Activated CD4-positive, CD25-positive, alpha-beta regulatory T cell (primary cell): ENCODE measurements at places on chromosomes 16 and 17.
A peak's percentile ranks its signal among the peaks of the same experiment; 100 is the strongest.

DNA sequence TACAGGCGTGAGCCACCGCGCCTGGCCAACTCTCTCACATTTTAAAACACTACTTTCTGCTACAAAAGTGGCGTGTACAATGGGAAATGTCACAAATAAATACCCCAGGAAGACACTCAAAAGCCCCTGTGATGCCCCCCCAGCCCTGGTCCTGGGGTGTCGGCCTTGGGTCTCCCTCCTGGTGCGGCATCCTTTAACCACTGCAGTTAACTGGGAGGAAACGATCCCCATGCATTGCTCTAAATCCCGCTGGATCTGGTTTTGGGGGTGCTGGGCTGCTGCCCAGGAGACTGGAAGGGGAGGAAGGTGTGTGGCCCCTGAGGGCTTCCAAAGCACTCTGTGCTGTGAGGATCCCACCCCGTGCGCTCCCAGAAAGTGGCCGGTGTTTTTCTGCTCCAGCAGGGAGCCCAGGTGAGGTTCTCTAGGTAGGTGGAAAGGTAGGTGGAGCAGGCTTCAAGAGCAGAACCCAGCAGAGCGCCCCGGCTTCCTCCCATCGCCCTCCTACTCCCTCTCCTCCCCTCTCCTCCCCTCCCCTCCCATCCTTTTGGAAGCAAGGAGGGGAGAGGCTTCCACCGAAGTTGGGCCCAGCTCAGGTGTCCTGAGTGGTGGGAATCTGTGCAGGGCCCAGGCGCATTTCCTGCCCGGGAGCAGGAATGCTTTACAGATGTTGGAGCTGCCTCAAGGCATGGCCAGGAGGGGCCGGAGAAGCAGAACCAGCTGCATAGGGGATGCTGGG lies 363.3 kb downstream of the SEC14L1 start:
- DNase-seq: no peak

GRCh38 chr17:8117980-8118768 lies at the start of gene ALOXE3:
Gene ALOXE3, minus strand, starts transcription at chr17:8118514. Its CDS starts 524 bp downstream, at chr17:8117990.
- no peak for DNase-seq

- no peak for DNase-seq
Observed at GRCh38 chr16:3088450-3088849, 10.6 kb downstream of the ZSCAN10 start.

DNA sequence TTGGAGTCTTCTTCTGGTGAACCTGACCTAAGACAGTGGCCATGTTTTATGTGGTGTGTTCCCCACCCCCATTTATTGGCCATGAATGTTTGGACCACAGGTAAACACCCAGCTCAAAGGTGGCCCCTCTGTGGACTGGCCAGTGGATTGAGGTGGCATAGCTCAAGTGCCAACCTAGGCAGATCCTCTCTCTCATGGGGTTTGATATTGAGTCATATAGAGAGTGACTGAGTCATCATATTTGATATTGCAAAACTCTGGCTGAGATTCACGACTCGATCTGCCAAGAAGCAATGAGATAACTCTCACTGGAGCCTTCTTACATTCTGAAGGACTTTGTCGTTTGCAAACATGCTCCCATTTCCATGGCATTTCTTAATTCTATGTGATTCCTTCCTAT lies 10.5 kb upstream of the TEKT3 start:
- DNase-seq: no peak

- no peak for DNase-seq
Observed at GRCh38 chr16:53501216-53501859, 1.7 kb downstream of the AKTIP start.

DNA sequence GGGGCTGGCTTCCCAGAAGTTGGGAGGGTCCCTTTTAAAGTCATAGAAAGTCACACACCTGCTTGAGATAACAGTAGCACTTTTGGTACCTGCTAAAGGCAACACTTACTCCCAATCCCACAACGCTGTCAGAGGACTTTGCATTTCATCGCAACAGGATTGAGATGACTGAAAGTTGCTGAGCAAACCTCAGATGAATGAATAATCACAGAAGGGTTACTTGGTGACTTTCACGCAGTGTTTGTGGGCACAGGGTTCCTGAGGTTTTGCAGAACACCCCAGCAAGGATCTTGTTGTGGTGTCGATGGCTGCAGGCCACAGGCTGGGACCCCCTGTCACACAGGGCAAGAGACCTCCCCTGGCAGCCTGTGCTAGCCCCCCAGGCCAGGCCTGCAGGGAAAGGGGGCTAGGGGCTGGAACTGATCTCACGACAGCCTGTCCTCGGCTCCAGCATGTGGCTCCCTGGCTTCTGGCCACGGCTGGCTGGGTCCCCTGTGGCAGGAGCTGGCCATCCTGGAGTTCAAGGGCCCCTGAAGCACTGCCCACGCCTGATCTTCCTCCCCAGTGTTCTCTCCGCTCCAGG lies 79.4 kb upstream of the CBX4 start:
- no peak for DNase-seq

DNA sequence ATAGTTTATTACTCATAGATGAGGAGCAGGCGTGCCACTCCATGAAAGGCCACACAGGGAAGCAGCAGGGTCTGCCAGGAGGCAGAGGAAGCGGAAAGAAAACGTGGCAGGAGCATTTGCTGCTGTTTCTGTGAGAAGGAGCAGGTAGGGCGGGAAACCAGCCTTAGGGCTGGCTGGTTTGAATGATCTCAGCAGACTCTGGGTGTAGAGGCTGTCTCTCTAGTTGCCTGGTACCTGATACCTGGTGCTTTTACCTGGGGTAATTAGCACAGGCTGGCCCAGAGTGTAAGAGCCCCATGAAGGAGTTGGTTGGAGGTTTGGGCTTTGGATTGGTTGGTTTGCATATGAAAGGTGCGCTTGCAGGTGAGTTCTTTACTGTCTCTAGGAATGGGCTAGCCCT lies 205.0 kb upstream of the CACNG3 start:
- DNase-seq: no peak

GRCh38 chr17:7922269-7922844 lies 6.3 kb upstream of the RNF227 start:
- DNase-seq: no peak

DNA sequence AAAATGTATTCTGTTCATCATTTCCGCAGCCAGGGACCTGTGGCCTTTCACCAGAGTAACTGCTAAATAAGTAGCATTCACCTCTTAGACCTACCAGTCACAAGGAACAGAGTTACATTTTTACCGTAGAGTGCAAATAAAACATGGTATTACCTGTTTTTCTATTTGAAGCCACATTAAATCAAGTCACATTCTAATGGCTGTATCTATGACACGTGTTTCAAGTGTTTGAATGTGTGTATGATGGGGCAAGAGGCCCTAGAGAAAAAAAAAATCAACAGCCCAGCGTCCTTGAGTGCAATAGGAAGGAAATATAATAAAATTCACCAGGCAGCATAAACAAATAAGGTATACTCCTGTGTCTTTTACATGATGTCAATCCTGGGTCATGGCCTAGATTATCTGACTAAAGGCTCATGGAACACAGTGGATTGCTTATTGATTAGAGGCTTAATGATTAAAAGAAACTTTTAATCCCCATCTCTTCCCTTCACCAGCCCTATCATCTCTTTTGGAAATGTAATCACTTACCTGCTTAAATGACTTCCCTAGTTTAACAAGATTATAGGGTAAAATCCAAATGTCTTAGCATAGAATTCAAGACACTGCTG lies 168.7 kb upstream of the CDH5 start:
- no peak for DNase-seq

DNA sequence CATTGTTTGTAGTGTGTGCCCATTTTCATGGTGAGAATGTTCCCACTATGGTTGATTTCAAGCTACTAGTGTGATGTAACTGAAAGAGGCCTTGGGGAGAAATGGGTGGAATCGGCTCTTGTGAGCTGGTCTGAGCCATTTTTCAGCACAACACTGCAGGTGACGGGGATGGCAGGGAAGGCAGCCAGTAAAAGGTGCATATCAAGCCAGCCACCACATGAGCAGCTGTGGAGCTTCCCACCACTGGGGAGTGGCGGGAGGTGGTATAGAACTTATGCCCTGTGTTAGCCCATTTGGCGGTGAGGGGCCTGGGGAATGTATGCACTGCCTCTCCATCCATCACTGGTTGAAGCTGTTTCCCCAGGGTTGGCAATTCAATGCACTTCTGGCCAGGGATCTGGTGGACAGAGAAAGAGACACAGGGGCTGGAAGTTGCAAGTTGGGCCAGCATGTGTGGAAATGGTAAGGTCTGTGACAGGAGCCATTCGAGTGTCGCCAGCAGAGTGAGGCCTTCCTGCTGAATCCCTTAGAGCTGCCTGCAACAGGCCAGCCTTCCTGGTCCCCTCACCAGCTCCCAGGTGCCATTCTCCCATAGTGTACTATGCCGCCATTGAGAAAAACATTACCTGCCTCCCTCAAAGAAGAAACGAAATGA lies 31.7 kb upstream of the BRD7 start:
- DNase-seq: no peak

GRCh38 chr17:61700252-61700651 lies 109.2 kb upstream of the NACA2 start:
- DNase-seq: no peak

- DNase-seq: no peak
Observed at GRCh38 chr17:16212793-16213192, 2.5 kb downstream of the NCOR1 start.

DNA sequence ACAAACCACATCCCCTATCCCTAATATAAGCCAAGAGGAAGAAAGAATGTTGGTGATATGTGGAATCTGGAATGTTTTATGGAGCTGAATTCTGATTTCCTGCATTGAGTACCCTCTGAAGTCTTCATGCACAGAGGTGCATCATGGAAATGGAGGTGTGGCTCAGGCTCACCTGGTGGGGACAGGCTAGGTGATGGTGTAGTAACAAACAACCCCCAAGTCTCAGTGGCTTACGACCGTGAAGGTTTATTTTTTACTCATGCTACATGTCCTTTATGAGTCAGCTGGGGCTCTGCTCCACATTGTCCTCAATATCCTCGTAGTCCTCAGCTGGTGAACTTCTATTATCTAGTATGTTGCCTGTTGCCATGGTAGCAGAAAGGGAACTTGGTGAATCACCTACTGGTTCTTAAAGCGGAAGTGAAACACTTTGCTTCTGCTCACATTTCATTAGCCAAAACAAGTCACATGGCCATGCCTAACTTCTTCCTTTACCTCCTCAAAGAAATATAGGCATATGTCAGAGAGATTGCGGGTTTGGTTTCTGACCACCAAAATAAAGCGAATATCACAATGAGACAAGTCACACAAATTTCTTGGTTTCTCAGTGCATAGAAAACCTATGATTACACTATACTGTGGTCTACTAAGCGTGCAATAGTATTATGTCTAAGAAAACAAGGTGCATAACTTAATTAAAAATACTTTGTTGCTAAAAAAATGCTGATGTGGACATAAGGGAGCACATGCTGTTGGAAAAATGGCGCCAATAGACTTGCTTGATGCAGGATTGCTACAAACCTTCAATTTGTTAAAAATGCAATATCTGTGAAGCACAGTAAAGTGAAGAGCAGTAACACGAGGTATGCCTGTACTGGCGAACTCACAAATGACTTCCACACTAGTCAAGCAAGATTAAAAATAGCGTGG lies at the start of gene PMFBP1:
TSS of gene PMFBP1 (minus strand) at position 51 of the 930 bp plus-strand sequence. CDS start 947 bp downstream, outside the sequence.
- DNase-seq: no peak

GRCh38 chr16:4409081-4409932 lies 7.1 kb downstream of the CORO7 start:
- no peak for DNase-seq

- no peak for DNase-seq
Observed at GRCh38 chr17:1379208-1379929, 20.7 kb downstream of the YWHAE start.

- DNase-seq: no peak
Observed at GRCh38 chr16:79067600-79067999, 532.9 kb downstream of the MAF start.

DNA sequence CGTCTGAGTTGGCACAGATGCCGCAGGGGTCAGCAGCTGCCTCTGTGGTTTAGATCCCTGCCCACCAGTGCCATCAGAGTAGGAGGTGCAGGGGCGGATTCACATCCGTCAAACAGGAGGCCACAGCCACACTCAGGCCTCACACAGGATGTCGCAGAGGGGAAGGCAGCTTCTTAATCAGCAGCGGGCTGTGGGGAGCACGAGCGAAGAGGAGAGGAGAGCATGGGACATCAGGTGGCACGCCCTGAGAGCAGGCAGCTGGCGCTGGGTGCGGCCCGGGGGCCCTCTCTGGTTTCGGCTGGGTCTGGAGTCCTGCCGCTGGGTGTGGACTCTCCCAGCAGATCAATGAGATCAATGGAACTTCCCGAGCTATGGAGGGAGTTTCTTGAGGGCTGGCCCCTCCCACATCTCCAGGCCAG lies 9.6 kb downstream of the LLGL2 start:
- DNase-seq: peak; percentile 30

DNA sequence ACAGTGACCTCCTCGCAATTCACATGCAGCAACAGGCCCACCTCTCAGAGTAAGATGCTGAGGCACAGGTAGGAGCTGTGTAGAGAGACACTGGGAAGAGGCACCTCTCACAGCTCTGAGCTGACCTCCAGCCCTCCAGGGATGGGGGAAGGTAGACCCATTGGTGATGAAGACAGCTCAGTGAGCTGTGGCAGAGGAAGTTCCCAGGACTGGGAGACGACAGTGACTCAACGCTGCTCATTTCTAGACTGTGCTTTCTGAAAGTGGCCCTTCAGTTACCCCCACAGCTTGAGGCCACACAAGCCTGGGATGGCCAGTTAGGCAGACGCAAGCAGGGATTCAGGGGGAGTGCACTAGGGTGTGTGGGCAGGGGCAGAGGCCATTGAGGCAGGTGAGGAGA lies 2073.2 kb downstream of the TP53TG3F start:
- no peak for DNase-seq

- DNase-seq: no peak
Observed at GRCh38 chr17:73646409-73647300, 2.4 kb upstream of the SDK2 start.

- no peak for DNase-seq
Observed at GRCh38 chr16:53085931-53086421, 31.2 kb downstream of the CHD9 start.

GRCh38 chr17:15185625-15185991 lies 79.5 kb downstream of the PMP22 start:
- DNase-seq: no peak

DNA sequence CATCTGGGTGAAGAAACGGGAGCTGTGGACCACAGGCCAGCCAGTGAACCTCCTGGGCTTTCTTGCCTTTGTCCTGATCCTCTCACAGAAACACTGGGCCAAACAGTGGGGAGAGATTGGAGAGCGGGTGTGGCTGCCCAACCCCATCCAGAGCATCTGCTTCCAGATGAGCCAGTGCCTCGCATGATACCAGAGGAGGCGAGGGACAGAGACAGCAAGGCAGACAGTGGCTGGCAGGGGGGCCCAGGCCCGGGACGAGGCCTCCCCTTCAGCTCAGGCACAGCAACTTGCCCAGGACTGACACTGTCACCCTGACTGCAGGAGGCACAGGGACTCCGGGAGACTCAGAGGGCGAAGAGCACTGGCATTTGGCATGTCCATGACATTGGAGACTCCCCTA lies 12.0 kb downstream of the ARHGEF15 start:
- no peak for DNase-seq

- DNase-seq: no peak
Observed at GRCh38 chr17:81064678-81065475, 29.9 kb downstream of the BAIAP2 start.

DNA sequence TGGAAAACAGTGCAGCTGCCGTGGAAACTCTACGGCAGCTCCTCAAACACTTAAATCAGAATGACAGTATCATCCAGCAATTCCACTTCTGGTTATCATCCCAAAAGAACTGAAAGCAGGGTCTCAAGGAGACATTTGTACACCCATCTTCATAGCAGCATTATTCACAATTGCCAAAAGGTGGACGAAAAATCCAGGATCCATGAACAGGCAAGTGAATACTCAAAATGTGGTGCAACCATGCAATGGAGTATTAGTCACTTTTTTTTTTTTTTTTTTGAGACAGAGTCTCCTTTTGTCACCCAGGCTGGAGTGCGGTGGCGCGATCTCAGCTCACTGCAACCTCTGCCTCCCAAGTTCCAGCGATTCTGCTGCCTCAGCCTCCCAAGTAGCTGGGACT lies 10.6 kb upstream of the AATK start:
- DNase-seq: no peak
